Spinal cord (tissue), 10 donors: ENCODE measurements at places on chromosomes 3 and 15. TPM values are rescaled to one million over a fixed set of nuclear protein-coding genes. Genes with fewer than 3 reads are reported as not detected.

DNA sequence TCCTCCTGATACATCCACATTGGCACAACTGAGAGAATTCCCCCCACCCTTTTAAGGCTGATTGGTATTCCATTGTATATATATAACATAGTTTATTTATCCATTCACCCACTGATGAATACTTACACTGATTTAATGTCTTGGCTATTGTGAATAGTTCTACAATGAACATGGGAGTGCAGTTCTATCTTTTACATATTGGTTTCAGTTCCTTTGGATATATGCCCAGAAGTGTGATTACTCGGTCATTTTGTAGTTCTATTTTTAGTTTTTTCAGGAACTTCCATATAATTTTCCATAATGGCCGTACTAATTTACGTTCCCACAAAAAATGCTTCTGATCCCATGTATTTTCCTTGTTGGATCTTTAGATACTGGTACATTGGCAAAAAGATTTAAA is 135.3 kb downstream of the FMN1 start:
- H3K36me3 ChIP-seq = no peaks in the 10 kb centered on the region
- H3K27me3 ChIP-seq = no peaks in the 10 kb centered on the region
- no peaks in the 10 kb centered on the region for H3K4me1 ChIP-seq

DNA sequence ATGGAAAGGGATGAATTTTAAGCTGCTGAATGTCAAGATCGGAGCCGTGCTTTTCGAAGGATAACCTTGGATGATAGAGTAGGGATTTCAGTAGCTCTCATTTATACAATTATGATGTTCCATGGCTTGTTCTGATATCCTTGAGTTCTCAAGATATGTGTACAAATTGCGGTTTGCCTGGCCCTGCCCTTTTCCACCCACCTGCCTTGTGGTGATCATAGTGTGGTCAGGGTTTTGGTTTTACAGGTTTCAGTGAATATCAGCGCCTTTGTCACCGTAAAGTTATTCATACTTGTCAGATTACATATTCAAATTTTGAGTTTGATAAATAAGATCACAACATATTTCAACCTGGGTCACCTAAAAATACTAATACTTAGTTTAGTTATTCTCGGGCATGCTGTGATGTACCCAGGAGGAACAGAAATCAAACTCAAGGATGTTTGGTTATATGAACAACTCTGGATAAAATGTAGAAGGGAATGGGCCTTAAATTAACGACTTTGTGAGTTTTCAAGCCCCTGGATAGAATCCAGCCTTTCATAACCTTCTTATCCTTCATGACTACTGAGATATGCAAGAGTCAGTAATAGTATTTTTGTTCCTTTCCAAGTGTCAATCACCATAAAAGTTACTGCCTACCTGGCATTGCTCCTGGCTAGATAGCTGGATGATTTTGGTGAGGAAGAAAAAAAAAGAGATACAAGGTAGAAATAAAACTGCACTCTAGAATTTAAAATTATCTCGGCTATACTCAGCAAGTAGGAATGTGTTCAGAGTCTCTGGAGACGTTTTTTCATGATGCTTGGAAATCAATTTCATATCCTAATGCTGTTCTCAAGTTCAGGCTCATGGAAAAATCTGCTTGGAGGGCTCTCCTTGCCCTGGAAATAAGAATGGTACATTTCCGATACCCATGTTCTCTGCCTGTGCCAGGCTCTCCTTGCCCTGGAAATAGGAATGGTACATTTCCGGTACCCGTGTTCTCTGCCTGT is 209.2 kb upstream of the TPRG1 start:
- H3K36me3 ChIP-seq = no peaks in the 10 kb centered on the region
- no peaks in the 10 kb centered on the region for H3K4me1 ChIP-seq

- no peak for DNase-seq
- no peak overlapping the region for H3K4me3 ChIP-seq
- H3K4me1 ChIP-seq = peaks cover 7% of the 10 kb centered on the region
- no peak overlapping the region for H3K27ac ChIP-seq
- peaks cover 5% of the 10 kb centered on the region for H3K36me3 ChIP-seq
- no peaks in the 10 kb centered on the region for H3K27me3 ChIP-seq
Observed at GRCh38 chr3:37521429-37521828, 340.3 kb upstream of the CTDSPL start.

- no peaks in the 10 kb centered on the region for H3K36me3 ChIP-seq
- H3K27ac ChIP-seq = no peak overlapping the region
- H3K4me1 ChIP-seq = peaks cover 35% of the 10 kb centered on the region
Observed at GRCh38 chr15:29064731-29065130, 179.0 kb downstream of the APBA2 start.

DNA sequence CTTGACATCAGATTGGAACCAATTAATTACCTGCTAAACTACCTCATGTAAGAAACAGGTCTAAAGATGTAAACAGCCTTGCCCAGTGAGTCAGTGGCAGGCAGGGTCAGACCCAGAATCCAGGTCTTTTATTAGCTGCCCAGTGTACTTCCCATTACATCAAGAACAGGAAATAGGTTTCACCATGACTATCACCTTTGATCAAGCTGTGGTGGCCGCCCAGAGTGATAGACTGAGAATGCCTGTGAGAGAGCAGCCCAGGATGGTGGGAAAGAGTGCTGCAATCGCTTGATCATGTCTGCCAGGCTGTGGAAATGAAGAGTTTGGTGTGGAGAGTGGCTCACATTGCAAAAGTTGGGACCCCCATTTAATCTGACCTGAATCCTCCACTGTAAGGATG is 61.3 kb upstream of the PIAS1 start:
- H3K4me3 ChIP-seq = no peak overlapping the region
- no peak for DNase-seq
- no peaks in the 10 kb centered on the region for H3K36me3 ChIP-seq
- H3K27ac ChIP-seq = no peak overlapping the region
- no peaks in the 10 kb centered on the region for H3K27me3 ChIP-seq
- no peaks in the 10 kb centered on the region for H3K4me1 ChIP-seq

Gene GOLGA6A
- 0.59 TPM for total RNA-seq

Gene CLEC3B
- 101 TPM for total RNA-seq

Gene PLSCR2
- total RNA-seq = not detected
